Type B pancreatic cell (in vitro differentiated cells): ENCODE measurements at places on chromosomes 1 and 21. TPM values are rescaled to one million over a fixed set of nuclear protein-coding genes. Genes with fewer than 3 reads are reported as not detected.
A peak's percentile ranks its signal among the peaks of the same experiment; 100 is the strongest.

ZNF669 gene
- total RNA-seq = 19.8 and 21.3 TPM in 2 replicates

GRCh38 chr1:161044535-161044907 is 1.3 kb downstream of the USF1 start:
- peaks cover 8% of the 10 kb centered on the region for H3K4me1 ChIP-seq
- H3K27ac ChIP-seq = peak overlapping the region; percentile 97
- H3K27me3 ChIP-seq = no peaks in the 10 kb centered on the region
- H3K4me3 ChIP-seq = peak overlapping the region; percentile 96
- DNase-seq = no peak

SLC35F3 gene
- 1.5 and 2.1 TPM in 2 replicates for total RNA-seq

- H3K27me3 ChIP-seq = peaks cover 3% of the 10 kb centered on the region
- H3K4me1 ChIP-seq = peaks cover 8% of the 10 kb centered on the region
- no peak for DNase-seq
These were observed 6.3 kb downstream of the LEFTY2 start for GRCh38 chr1:225934711-225935110.

DNA sequence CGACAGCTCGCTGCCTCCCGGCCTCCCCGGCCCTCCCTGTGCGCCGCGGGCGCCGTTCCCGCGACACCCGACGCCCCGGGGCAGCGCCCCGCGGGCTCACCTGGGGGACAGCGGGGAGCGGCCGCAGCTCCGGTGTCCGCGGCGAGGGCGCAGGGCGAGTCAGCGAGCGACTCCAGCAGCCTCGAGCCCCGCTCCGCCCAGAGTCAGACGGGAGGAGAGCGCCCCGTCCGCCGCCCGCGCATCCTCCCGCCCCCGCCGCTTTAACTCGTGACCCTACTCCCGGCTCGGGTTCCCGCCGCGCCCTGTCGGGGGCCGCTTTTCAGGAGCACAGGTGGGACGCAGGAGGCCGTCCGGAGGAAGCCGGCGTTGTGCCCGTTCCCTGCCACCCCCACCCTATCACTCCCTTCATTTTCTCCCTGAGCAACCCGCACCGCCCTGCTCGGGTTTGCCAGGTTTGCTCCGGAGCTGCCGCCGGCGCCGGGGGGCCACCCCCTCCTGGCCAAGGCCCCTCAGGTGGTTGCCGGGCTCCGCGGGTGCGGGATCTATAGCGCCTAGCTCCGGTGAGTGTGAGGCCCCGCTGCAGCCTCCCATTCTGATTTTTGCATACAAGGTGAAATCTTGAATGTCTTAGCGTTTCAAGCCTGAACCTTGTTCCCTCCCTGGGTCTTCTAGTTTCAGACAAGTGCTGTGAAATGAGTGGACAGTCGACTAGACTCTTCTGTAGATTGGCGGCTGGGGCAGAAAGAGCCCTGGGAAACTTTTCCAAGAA is at the start of gene MCOLN3:
TSS of gene MCOLN3 (minus strand) at position 205 of the 769 bp plus-strand sequence. CDS start 3,140 bp downstream, outside the sequence.
- H3K4me1 ChIP-seq = peaks cover 4% of the 10 kb centered on the region
- no peaks in the 10 kb centered on the region for H3K36me3 ChIP-seq
- peaks cover 70% of the 10 kb centered on the region for H3K27me3 ChIP-seq
- peak within 1 kb of the TSS; percentile 71 for H3K27ac ChIP-seq
- peak; percentile 72 for DNase-seq

GRCh38 chr1:158102881-158103674 is 77.6 kb upstream of the CD1D start:
- no peaks in the 10 kb centered on the region for H3K36me3 ChIP-seq
- DNase-seq = no peak
- H3K4me1 ChIP-seq = peaks cover 26% of the 10 kb centered on the region
- H3K4me3 ChIP-seq = no peak overlapping the region

- no peaks in the 10 kb centered on the region for H3K27me3 ChIP-seq
- peak overlapping the region; percentile 91 for H3K27ac ChIP-seq
- DNase-seq = no peak
- no peaks in the 10 kb centered on the region for H3K36me3 ChIP-seq
- peak overlapping the region; percentile 76 for H3K4me3 ChIP-seq
- H3K4me1 ChIP-seq = peaks cover 37% of the 10 kb centered on the region
These were observed 134.2 kb downstream of the KAZN start for GRCh38 chr1:14732728-14733047.

GRCh38 chr1:18929686-18930085 is 26.8 kb downstream of the IFFO2 start:
- no peak overlapping the region for H3K27ac ChIP-seq
- peaks cover 21% of the 10 kb centered on the region for H3K4me1 ChIP-seq
- peaks cover 3% of the 10 kb centered on the region for H3K27me3 ChIP-seq
- no peak overlapping the region for H3K4me3 ChIP-seq

- peak overlapping the region; percentile 100 for H3K27ac ChIP-seq
- peak overlapping the region; percentile 92 for H3K4me3 ChIP-seq
- H3K4me1 ChIP-seq = peaks cover 37% of the 10 kb centered on the region
- DNase-seq = no peak
- H3K27me3 ChIP-seq = peaks cover 52% of the 10 kb centered on the region
- H3K36me3 ChIP-seq = peaks cover 13% of the 10 kb centered on the region
These were observed 485 bp downstream of the EFNA1 start for GRCh38 chr1:155127967-155128754.

DNA sequence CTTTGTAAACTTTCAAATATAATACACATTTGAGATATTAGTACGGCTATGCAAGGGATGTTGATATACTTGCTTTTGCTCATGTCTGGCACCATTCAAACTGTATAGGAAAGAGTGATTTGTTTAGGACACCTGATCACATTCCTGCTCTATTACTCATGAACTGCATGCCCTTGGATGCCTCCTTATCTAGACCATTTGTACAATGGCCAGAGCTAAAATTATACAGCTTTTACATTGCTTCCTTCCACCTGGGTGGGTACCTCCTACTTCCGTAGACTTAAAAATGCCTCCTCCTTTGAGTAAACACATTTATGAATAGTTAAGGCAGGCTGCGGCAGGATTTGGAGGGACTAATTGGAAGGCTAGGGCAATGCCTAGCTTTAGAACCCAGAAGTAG is 85.4 kb upstream of the PBX1 start:
- no peak for DNase-seq
- H3K36me3 ChIP-seq = peaks cover 4% of the 10 kb centered on the region
- no peaks in the 10 kb centered on the region for H3K27me3 ChIP-seq
- H3K4me1 ChIP-seq = peaks cover 6% of the 10 kb centered on the region
- H3K27ac ChIP-seq = no peak overlapping the region

DNA sequence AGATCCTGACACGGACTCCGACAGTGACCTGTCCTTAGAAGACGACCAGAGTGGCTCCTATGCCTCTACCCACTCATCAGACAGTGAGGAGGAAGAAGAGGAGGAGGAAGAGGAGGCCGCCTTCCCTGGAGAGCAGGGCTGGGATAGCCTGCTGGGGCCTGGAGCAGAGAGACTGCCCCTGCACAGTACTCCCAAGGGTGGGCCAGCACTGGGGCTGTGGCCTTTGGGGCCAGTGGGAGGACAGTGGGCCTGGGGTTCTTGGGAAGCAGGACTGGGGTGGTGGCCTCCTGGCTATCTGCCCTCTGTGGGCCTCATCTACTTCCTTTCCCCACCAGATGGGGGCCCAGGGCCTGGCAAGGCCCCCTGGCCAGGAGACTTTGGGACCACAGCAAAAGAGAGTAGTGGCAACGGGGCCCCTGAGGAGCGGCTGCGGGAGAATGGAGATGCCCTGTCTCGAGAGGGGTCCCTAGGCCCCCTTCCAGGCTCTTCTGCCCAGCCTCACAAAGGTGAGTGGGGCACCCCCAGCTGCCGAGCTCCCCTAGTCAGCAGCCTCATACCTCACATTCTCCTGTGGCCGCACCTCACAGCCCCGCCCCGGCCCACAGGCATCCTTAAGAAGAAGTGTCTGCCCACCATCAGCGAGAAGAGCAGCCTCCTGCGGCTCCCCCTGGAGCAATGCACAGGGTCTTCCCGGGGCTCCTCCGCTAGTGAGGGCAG is 10.0 kb downstream of the PSRC1 start:
- H3K27ac ChIP-seq = peak overlapping the region; percentile 58
- H3K36me3 ChIP-seq = peaks cover 7% of the 10 kb centered on the region
- DNase-seq = peak; percentile 64
- peaks cover 23% of the 10 kb centered on the region for H3K4me1 ChIP-seq

CD84 gene
- not detected in 2 replicates for total RNA-seq

DNA sequence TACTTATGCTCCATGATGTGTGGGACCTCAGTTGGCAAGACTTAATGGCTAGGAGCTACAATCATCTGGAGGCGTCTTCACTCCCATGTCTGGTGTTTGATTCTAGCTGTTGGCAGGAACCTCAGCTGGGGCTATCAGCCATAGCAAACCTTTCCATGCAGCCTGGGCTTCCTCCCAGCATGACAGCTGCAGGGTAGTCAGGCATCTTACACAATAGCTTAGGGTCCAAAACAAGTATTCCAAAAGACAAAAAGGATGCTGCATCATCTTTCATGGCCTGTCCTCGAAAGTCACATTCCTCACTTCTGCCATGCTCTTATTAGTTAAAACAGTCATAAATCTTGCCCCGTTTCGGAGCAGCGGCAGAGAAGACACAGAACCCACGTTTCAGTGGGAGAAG is 90.9 kb downstream of the LRRC8C start:
- H3K27ac ChIP-seq = no peak overlapping the region
- no peak overlapping the region for H3K4me3 ChIP-seq

GRCh38 chr1:158272681-158273080 is 17.0 kb upstream of the CD1C start:
- no peaks in the 10 kb centered on the region for H3K36me3 ChIP-seq
- DNase-seq = no peak
- no peak overlapping the region for H3K27ac ChIP-seq
- H3K4me1 ChIP-seq = no peaks in the 10 kb centered on the region

GRCh38 chr1:77553568-77554291 is 128.7 kb downstream of the ZZZ3 start:
- no peaks in the 10 kb centered on the region for H3K36me3 ChIP-seq
- H3K27ac ChIP-seq = no peak overlapping the region
- H3K4me1 ChIP-seq = no peaks in the 10 kb centered on the region
